Cerebellum (tissue), 4 donors: ENCODE measurements at places on chromosomes 12 and 14. TPM values are rescaled to one million over a fixed set of nuclear protein-coding genes. Genes with fewer than 3 reads are reported as not detected.

Gene ERP27
- not detected for total RNA-seq

DNA sequence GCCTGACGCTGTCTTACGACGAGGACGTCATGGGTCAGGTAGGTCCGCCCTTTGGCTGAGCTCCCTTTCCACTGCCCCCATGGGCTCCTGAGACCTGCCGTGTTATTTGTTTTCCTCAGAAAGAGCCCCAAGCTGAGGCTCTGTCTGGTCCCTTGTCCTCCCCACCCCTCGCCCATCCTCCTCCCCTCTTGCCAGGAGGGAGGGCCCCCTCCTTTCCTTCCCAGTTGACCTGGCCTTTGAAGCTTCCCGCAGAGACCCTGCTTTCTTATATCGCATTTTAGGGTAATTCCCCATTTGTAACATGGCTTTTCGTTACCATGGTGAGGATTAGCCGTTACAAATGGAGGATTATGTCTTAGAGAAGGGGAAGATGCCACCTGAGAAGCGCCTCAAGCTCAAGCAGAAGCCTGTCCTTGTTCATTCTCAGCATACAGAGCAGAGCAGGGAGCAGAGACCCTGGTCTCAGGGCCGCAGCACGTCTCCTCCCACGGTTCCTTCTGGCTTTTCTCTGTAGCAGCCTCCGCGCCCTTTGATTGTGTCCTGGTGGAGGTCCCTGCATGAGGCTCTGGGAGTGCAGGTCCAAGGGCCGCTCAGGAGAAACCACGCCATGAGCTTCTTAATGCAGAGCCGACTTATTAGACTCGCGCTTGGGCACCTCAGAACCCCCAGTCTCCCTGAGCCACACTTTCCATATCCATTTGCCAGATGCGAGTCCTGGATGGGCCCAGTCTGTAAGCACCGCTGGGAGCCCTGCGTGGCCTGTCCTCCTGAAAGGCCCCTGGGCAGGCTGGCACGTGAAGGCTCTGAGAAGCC lies 47.2 kb downstream of the UBE3B start:
- DNase-seq: no peak

DNA sequence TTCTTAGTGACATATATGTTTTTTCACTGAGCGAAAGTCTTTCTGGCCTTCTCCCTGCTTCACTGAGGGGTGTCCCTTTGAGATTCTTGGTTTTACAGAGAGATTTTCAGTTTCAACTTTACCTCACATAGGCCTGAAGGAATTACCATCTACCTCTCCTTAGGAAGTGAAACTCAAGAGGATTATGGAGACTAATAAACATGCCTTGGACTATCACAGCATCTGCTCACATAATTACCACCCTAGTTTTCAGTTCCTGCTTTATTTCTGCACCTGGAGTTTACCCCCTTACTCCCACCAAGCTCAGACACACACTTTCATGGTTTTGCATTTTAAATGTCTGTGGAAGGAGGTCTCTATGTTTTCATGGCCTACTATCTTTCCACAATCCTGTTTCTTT lies 118.3 kb upstream of the SCAF11 start:
- no peak for DNase-seq

- no peak for DNase-seq
These were observed 405.6 kb upstream of the TMEM132C start for GRCh38 chr12:127861406-127861805.

DNA sequence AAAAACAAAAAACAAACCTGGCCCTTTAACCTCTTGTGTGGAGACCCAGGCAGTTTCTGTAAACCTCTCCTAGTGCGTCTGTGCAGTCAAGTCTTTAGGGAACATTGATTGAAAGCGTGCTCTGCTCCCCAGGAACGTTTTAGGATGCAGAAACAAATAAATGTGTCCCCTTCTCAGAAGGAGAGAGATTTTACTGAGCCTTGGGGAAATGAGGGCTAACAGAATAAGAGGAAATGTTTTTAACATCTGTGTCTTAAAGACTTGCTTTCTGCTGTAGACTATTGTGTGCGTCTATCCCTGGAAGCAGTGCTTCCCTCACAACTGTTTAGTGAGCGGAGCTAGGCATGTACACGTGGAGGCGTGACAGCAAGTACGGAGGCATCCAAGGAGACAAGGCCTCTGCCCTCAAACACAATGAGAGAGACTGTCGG lies 54.3 kb downstream of the TECPR2 start:
- DNase-seq: no peak

GRCh38 chr14:74705613-74706500 lies 7.0 kb downstream of the AREL1 start:
- no peak for DNase-seq
